ENCODE measurements at places on chromosomes 7 and 10.

GRCh38 chr7:97871659-97872024, 566 bp downstream of the ASNS start:
- DNase-seq = peak; percentile 2

DNA sequence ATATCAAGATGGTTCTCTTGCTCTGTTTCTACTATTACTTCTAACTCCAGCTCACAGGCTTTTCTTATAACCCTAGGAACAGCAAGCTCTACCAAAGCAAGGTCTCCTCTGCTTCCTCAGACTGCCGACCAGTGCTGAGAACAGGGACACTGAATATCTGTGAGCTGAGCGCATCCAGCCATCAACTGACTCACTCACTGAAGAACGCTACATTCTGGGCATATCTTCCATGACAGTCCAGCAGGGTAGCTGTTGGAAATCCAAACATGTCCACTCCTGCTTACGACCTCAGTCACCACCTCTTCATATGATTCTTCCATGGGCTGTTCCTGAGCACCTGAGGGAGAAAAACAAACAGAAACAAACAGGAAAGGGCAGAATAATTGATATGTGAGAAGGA, 2.8 kb downstream of the ZNF32 start:
- DNase-seq = no peak

DNA sequence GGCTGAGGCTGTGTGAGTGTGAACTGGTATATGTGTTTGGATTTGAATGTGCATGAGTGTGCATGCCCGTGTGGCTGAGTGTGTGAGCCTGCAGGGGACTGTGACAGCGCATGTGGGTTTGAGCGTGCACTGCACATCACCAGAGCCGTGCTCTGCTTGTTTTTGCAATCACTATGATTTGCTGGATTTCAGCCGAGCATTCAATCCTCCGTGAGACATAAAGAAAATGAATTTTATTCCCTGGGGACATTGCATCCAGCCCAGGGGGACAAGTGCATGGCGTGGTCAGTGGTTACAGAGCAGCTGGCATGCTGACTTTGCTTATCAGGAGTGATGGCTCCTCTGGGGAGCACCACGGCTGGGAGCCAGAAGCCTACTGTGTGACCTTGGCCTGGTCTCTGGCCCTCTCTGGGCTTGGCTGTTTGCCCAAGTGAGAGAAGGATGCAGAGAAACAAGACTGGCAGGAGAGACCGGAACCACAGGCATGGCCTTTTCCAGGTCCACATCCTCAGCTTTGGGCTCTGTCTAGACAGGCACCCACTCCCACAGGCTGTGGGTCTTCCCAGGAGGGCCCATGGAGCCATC, 160.2 kb upstream of the UNC5B start:
- no peak for DNase-seq

- DNase-seq = no peak
These were observed 21.3 kb upstream of the LIPM start for GRCh38 chr10:88781206-88781605.

DNA sequence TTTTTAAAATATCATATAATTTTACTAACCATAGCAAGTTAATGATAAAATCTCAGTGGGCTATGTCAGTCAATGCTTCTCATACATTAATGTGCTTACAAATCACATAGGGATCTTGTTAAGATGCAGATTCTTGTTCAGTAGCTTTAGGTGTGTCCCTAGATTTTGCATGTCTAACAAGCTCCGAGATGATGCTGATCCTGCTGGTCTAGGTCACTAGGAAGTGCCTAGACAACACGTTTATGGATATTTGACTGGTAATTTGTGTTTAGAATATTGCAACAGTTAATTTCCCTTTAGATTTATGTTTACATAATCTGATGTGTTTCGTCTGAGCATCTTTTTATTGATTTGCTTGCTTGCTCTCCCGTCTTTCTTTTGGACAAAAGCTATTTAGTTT, 12.7 kb downstream of the AHR start:
- no peak for DNase-seq

GRCh38 chr7:84549409-84549808, 354.8 kb upstream of the SEMA3A start:
- no peak for DNase-seq

DNA sequence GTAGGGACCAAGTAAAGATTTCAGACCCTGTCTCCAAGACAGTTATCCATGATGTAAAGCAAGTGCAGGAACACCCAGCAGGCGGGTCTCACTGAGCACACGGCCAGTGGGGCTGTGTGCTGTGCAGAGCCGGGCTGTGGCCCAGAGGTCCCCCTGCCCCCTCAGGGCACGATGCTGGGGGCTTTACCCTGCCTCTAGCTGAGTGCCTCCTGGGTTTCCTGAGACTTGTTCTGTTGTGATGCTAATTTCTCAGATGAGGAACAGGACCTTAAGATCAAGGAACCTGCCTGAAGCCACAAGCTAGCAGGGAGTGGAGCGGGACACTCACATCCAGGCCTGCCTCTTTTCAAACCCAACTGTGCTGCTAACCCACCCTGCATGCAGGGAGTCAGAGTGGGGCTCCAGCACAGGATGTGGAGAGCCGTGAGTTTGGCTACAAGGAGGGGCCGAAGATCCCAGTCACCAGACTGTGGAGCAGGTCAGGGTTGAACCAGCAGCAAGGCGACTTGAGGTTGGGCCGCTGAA, 76.1 kb upstream of the LYZL2 start:
- no peak for DNase-seq

DNA sequence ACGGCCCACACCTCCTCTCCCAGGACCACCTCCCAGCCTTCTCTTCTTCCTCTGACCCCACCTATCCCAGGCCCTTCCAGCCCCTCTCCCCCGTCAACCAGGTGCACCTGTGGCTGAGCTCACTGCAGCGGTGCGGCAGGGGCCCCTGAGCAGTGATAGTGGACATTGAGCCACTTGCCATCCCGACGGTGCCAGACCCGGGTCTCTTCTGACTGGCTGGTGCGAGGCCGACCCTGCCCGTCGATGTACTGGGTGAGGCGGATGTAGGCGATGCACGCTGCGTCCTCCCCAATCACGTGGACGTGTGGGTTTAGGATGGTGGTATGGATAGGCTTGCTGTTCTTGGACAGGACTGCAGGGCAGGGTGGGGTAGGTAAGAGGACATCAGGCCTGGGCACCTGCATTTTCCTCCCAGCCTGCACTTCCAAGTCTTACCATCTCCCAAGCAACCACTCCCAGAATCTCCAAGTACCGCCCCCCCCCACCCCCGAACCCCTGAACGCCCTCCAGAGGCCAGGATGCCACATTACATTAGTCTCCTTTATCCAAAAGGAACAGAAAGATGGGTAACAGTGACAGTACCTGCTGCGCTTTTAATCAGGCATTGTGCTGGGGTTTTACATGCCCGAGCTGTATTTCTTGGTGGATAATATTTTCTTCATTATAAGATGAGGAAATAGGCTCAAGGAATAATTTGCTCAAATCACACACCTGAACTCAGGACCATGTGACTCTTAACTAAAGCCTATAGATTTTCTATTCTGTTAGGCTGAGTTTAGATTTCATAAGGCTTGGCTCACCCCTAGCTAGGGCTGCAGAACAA, 3.7 kb upstream of the NDST2 start:
- no peak for DNase-seq

DNA sequence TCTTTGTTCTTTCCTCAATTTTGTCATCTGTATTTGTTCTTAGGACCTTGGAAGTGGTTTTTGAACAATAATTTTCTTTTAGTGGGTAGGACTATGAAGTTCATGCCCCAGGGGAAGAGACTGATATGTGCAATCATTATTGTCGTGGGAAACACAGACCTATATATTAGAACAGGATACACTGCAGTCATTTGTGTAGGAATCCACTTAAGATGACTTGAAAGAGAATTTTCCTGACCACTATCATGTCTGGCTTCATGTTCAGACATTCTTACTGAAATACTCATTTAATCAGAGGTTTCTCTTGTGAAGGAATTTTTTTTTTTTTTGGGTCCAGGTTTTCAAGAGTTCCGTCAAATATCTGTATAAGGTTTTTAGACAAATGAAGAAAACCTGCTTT, 163.6 kb downstream of the SUGCT start:
- DNase-seq = no peak

- no peak for DNase-seq
These were observed 16.4 kb upstream of the C10orf105 start for GRCh38 chr10:71735709-71736569.

GRCh38 chr10:34548466-34548865, 266.6 kb downstream of the PARD3 start:
- DNase-seq = no peak

DNA sequence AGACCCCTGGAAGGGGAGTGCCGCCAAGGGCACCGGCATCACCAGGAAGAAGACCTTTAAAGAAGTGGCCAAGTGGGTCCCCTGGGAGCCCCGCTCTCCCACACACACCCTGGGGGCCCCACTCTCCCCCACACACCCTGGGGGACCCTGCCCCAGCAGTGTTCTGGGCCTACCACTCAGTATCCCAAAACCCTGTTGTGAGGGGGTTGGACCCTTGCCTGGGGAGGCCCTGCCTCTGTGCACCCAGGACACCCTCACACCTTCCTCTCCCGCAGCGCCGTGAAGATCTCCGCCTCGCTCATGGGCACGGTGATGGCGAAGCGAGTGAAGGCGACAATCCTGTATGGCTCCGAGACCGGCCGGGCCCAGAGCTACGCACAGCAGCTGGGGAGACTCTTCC, 10.7 kb downstream of the NOS3 start:
- no peak for DNase-seq

Measured in activated naive CD8-positive, alpha-beta T cell treated with anti-CD3 and anti-CD28 coated beads, Interleukin-2, amount 50 U/mL, for 16 hours (primary cell).